ENCODE measurements at places on chromosomes 2 and 18.

- no peak for DNase-seq
These were observed 39.0 kb upstream of the FAM237A start for GRCh38 chr2:206603243-206603642.

DNA sequence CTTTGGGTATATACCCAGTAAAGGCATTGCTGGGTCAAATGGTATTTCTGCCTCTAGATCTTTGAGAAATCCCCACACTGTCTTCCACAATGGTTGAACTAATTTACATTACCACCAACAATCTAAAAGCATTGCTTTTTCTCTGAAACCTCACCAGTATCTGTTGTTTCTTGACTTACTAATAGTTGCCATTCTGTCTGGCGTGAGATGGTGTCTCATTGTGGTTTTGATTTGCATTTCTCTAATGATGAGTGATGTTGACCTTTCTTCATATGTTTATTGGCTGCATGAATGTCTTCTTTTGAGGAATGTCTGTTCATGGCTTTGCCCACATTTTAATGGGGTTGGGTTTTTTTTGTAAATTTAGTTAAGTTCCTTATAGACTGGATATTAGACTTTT lies 382.6 kb upstream of the ZNF804A start:
- no peak for DNase-seq

DNA sequence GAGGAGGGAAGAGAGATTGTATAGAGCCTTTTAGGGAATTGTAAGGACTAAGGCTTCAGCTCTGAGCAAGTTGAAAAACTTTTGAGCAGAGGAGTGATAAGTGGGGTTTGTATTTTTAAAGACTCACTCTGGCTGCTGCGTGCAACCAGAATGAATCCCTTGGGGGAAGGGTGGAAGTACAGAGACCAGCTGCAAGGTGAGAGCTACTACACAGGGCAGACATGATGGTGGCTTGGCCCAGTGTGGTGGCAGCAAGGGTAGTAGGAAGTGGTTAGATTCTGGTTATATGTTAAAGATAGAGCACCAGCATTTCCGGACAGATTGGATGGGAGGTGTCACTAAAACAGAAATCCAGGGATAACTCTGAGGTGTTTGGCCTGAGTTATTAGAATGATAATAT lies 10.1 kb upstream of the SESTD1 start:
- no peak for DNase-seq

DNA sequence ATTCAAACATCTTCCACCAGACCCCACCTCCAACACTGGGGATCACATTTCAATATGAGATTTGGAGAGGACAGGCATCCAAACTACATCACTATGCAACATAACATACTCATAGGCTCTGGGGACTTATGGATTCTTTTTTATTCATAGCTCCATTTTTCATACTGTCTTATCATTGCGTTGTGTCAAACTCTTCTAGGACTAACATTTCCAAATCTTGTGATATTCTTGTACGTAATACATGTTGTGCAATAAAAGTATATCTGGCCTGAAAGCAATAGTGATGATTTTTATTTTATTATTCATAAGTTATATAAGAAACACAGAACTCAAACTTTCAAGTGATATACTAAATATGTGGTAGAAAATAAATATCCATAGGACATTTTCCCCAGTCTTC lies 60.6 kb upstream of the ACTR3 start:
- DNase-seq: no peak

- no peak for DNase-seq
These were observed 152.2 kb upstream of the NCKAP5 start for GRCh38 chr2:133720429-133720828.

GRCh38 chr2:16459606-16460005 lies 206.0 kb downstream of the CYRIA start:
- no peak for DNase-seq

DNA sequence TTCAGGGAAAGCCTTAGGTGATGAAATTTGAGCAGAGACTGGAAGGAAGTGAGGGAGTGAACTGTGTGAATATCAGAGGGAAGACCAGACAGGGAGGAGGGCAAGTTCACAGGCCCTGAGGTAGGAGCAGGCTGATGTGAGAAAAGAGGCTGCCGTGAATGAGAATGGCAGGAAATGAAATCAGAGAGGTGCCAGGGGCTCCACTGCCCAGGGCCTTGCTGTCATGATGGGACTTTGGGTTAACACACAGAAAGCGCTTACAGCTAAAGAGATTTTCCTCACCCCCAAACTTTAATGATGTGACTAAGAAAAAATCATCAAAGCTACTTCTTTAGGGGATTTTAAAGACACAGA lies 53.8 kb downstream of the MARCHF4 start:
- DNase-seq: no peak

GRCh38 chr2:70698847-70699246 lies 69.2 kb downstream of the ADD2 start:
- DNase-seq: no peak

- DNase-seq: no peak
These were observed 833.7 kb upstream of the CHAC2 start for GRCh38 chr2:52933878-52934277.

DNA sequence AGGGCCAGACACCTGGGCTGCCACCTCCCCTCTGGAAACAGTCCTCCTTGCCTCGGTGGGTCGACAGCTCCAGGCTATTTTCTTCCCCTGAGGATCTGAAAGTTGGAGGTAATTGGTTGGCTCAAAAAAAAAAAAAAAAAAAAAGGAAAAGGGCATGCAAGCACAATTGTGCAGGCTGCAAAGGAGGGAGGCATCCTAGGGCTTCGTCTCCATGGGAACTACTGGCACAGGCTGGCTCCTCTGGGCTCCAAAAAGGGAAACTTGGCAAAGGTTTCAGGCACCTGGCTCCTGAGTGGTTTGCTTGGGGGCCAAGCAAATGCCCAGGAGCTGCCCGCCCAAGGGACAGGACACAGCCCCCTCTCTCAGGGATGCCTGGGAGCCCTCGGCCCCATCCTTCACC lies 1.1 kb upstream of the KCNIP3 start:
- no peak for DNase-seq

GRCh38 chr18:4587204-4587603 lies 132.1 kb upstream of the DLGAP1 start:
- DNase-seq: no peak

- DNase-seq: no peak
These were observed 2.4 kb downstream of the NFE2L2 start for GRCh38 chr2:177262092-177262491.
